ENCODE measurements at places on chromosomes 7 and 10.

DNA sequence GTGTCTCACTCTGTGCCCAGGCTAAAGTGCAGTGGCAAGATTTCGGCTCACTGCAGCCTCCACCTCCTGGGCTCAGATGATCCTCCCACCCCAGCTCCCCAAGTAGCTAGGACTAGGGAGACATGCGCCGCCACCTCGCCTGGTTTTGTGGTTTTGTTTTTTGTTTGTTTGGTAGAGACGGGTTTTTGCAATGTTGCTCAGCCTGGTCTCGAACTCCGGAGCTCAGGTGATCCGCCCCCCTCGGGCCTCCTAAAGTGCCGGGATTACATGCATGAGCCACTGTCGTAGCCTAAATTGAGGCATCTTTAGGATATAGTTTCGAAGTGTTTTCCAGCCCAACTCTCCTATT, 781 bp downstream of the ZNF727 start:
- H3K4me1 ChIP-seq: no peaks in the 10 kb centered on the region
- H3K27ac ChIP-seq: no peak overlapping the region
- peaks cover 21% of the 10 kb centered on the region for H3K27me3 ChIP-seq

DNA sequence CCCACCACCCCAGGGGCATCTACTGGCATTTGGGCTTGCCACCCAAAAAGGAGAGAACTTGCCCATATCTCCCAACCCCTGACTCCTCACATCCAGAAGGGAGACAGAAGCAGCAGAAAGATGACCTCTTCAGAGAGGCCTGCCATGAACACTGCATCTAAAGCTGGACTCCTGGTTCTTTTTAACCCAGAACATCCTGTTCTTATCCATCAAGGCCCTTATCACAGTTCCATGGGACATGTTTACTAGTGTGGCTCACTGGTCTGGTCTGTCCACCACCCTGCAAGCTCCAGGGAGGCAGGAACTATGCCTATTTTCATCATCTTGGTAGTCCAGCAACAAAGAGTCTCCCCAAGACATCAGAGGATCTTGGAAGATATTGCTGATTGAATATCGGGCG, 114.9 kb upstream of the PDLIM1 start:
- no peak for DNase-seq
- H3K36me3 ChIP-seq: peaks cover 49% of the 10 kb centered on the region
- H3K27ac ChIP-seq: no peak overlapping the region
- H3K4me3 ChIP-seq: peak overlapping the region; percentile 11

DNA sequence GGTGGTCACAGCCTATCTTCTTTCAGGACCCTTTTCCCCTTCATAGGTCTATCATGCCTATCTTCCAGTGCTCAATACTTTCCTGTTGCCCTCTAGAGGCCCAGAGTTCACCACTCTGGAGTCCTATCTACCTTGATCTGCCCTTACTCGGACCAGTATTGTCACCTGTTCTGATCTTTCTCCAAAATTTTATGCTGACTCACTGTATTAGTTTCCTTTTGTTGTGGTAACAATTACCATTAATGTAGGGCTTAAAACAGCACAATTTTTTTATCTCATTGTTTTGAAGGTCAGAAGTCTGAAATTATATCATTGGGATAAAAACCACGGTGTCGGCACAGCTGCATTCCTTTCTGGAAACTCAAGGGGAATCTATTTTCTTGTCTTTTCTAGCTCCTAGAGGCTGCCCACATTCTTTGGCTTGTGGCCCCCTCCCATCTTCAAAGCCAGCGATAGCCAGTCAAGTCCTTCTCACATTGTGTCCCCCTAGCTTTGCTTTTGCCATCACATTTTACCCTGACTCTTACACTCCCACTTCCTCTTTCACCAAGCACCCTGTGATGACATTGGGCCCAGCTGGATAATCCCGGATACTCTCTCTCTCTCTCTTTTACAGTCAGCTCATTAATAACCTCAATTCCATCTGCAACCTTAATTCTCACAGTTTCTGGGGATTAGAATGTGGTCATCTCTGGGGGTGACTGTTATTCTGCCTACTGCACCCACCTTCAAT, 54.6 kb downstream of the TFAM start:
- H3K4me1 ChIP-seq: peaks cover 12% of the 10 kb centered on the region
- peaks cover 3% of the 10 kb centered on the region for H3K36me3 ChIP-seq
- no peak overlapping the region for H3K4me3 ChIP-seq
- H3K27me3 ChIP-seq: no peaks in the 10 kb centered on the region
- H3K27ac ChIP-seq: no peak overlapping the region
- DNase-seq: no peak

- peaks cover 8% of the 10 kb centered on the region for H3K27me3 ChIP-seq
- H3K4me1 ChIP-seq: peaks cover 58% of the 10 kb centered on the region
- no peak overlapping the region for H3K27ac ChIP-seq
- peaks cover 62% of the 10 kb centered on the region for H3K36me3 ChIP-seq
- no peak for DNase-seq
- peak overlapping the region; percentile 11 for H3K4me3 ChIP-seq
These were observed 25.1 kb downstream of the NRP1 start for GRCh38 chr10:33309406-33309805.

DNA sequence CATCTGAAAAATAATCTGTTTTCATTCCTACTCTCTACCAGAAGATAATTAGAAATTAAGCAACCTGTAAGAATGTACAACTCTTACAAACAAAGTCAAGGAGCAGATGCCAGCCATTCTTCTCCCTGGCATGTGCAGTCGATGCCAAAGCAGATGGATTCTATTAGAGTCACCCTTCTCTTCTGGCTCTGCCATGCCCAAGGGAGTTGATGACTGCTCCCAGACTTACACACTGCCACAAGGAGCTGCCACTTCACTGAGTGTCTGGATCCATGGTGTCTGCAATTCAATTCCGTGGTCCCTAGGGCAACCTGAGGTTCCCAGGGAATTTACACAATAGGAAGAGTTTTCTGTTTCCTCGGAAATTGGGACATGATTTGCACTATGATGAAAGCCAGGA, 89.1 kb upstream of the IFRD1 start:
- H3K27ac ChIP-seq: no peak overlapping the region
- peaks cover 3% of the 10 kb centered on the region for H3K27me3 ChIP-seq
- H3K4me1 ChIP-seq: peaks cover 23% of the 10 kb centered on the region

GRCh38 chr10:112389271-112389822, 15.4 kb downstream of the ACSL5 start:
- no peak overlapping the region for H3K4me3 ChIP-seq
- peak overlapping the region; percentile 94 for H3K27ac ChIP-seq
- H3K4me1 ChIP-seq: peaks cover 26% of the 10 kb centered on the region
- DNase-seq: peak; percentile 42

GRCh38 chr7:10483671-10484070, 490.0 kb upstream of the PHF14 start:
- no peak for DNase-seq
- no peaks in the 10 kb centered on the region for H3K36me3 ChIP-seq
- no peak overlapping the region for H3K27ac ChIP-seq
- H3K27me3 ChIP-seq: no peaks in the 10 kb centered on the region
- H3K4me1 ChIP-seq: no peaks in the 10 kb centered on the region

DNA sequence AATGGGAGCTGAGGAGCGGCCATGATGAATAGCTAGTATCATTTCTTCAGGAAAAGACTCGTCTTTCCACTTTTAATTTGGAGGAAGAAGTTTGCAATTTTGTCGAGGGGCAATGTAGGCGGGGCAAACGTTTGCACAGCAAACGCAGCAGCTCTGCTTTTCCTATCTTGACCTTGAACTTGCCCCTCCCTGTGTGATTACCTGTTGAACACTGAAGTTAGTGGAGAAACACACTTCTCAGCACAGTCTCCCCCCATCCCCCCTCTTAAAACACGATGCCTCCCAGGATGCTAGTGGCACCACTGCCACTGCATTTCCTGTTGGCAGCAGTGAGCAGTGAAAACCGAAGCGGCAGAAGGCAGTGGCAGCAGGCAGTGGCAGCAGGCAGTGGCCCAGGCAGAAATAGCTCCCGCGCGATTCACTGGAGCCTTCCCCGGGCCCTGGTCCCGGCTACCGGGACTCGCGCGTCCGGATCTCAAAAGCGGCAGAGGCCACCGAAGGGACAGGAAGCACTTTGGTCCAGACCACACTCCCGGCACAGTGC, at the start of gene EPDR1:
Gene EPDR1, plus strand, starts transcription at position 336 of the 544 bp plus-strand sequence. CDS start 300 bp downstream, outside the sequence.
- H3K4me3 ChIP-seq: peak within 1 kb of the TSS; percentile 90
- peaks cover 11% of the 10 kb centered on the region for H3K4me1 ChIP-seq
- H3K27me3 ChIP-seq: peaks cover 6% of the 10 kb centered on the region
- peak; percentile 65 for DNase-seq
- peak within 1 kb of the TSS; percentile 24 for H3K27ac ChIP-seq

GRCh38 chr7:17732083-17732482, 208.2 kb downstream of the SNX13 start:
- DNase-seq: no peak
- H3K36me3 ChIP-seq: no peaks in the 10 kb centered on the region
- H3K27ac ChIP-seq: no peak overlapping the region
- H3K27me3 ChIP-seq: peaks cover 1% of the 10 kb centered on the region

DNA sequence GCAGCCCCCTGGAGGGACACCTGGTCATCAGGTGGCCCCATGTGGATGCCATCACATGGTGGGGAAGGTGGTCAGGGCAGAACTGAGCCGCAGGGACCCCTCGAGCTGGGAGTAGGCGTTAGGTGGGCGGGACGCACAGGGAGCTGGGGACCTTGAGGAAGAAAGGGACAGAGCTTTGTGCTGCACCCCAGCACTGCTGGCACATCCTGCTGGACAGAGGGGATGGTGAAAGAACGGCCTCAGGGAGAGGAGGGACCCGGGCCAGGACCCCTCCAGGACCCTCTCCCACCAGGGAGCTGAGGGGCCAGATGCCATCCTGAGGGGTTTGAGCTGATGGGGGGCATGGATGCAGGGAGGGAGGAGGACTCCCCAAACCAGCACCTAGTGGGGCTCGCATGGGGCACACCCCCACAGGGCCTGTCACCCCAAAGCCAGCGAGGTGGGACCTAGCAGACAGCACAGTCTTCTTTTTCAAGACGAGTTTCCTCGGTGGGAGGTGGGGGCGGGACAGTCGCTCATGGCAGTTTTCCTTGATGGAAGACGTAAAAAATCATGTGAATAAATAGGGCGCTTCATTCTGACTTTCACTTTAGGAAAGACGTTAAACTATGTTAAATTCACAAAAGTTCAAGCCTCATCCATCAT, 43.3 kb downstream of the STK32C start:
- no peak for DNase-seq
- H3K36me3 ChIP-seq: no peaks in the 10 kb centered on the region
- no peak overlapping the region for H3K4me3 ChIP-seq
- peaks cover 6% of the 10 kb centered on the region for H3K27me3 ChIP-seq
- peaks cover 24% of the 10 kb centered on the region for H3K4me1 ChIP-seq

DNA sequence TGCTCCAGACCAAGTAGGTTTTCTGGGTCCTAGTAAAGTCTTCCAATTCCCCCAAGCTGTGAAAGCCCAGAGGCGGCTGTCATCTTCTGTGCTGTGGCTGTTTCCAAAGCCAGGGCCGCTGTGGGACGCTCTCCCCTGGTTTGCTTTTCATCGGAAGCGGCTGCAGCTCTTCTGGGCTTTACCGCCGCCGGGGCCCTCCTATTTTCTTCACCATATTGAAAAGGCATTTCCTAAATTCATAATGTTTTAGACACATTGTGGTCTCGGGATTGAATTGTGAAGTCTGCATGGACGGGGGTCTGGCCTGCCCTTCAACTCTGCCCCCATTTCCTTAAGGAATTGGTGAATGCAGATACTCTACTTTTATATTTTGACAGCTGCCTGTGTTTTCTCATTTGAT, 551.4 kb upstream of the MGMT start:
- H3K27me3 ChIP-seq: peaks cover 5% of the 10 kb centered on the region
- H3K36me3 ChIP-seq: no peaks in the 10 kb centered on the region
- peaks cover 7% of the 10 kb centered on the region for H3K4me1 ChIP-seq
- no peak overlapping the region for H3K4me3 ChIP-seq

DNA sequence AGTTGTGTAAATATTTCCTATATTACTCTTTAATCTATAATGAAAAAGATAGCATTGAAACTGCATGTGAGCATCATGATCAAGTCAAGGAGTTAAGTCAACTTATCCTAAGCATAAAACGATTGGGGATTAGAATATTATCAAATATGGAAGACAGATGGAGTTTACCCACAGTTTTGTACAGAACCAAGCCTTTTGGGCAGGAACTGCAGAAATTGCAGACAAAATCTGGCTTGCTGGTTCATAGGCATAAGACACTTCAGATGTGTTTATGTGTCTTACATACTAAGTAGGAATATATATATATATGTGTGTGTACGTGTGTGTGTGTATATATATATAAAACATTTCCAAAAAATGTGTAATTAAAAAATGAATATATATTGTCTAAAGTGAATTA, 375.4 kb upstream of the TPK1 start:
- H3K4me1 ChIP-seq: no peaks in the 10 kb centered on the region
- H3K4me3 ChIP-seq: no peak overlapping the region
- no peak for DNase-seq
- no peak overlapping the region for H3K27ac ChIP-seq
- H3K27me3 ChIP-seq: peaks cover 4% of the 10 kb centered on the region
- H3K36me3 ChIP-seq: no peaks in the 10 kb centered on the region
